GM12864 (cell line): ENCODE measurements at places on chromosomes 2 and 18.

DNA sequence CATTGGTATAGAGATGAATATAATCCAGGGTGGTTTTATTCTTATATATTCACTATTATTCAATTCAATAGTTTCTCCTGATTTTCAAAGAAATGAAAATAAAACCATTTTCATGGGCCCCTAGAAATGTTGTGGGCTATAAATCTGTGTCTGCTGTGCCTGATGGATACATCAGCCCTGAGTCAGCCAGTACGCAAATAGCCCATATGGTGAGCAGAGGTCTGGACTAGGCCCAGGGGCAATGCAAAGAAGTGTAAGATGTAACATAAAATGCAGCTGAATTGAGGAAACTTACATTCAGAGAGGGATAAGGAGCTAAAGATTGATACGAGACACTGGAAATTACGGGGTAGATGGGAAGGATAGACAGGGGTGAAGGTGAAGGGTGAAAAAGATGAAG, 122.5 kb downstream of the MAIP1 start:
- DNase-seq, result no peak

- DNase-seq, result peak; percentile 64
These were observed 15.4 kb upstream of the ACYP2 start for GRCh38 chr2:54099829-54100585.

DNA sequence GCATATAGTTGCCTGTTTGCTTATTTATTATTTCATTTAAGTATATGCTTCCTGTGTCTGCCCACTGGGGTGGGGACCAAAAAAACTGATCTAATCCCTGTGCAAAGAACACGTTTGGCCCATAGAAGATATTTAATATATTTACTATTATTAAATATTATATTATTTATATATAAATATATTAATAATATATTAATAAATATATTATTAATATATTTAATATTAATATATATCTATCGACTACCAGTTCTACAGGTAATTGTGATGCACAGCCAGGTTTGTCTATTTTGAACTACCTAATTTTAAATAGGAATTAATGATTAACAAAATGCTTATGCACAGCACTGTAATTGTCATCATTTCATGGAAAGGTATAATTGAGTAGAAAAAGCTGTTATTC, 288.9 kb upstream of the LYPD1 start:
- no peak for DNase-seq

DNA sequence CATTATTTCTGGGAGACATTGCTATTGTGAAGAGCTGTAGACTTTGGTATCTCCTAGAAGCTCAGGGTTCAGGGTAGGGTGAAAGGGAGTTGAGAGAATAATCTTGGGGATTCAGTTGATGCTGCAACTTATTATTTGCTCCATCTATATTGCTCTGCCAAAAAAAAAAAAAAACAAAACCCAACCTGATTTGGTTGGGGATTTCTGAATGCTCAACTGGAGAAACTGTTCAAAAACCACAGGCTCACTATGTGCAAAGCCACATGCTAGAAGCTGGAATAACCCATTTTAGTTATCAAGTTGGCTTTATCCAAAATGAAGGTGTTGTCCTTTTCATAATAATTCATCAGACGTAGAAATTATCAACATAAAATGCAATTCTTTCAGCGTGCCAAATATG, 309.1 kb downstream of the TGIF1 start:
- no peak for DNase-seq

DNA sequence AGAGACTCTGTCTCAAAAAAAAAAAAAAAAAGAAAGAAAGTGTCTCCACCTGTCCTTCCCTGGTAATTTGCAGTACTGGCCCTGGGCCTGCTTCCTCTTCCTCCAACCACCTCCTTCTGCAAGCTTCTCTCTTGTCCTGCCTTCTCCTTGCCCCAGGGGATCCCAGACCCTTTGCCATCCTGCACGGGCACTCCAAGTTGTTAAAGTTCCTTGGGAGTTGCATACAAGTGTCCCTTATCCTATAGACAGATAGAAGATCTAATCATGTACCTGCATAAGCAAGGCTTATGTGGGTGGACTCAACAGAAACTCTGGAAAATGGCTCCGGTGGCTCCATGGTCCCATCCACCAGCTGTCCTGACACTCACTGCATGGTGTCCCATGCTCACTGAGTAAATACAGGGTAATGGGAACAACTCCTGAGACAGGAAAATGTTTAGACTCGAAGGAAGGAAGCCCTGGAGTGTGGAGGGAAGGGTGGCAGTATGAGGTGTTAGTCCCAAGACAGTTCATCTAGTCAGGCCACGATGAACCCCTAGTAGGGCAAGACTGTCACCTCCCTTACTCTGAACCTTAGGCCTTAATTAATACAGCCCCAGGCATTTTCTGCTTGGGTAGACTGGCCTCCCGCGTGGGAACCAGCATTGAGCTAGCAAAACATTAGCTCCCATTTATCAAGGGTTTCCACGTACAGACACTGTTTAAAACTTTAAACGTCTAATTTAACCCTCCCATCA, 17.1 kb downstream of the ODC1 start:
- no peak for DNase-seq

DNA sequence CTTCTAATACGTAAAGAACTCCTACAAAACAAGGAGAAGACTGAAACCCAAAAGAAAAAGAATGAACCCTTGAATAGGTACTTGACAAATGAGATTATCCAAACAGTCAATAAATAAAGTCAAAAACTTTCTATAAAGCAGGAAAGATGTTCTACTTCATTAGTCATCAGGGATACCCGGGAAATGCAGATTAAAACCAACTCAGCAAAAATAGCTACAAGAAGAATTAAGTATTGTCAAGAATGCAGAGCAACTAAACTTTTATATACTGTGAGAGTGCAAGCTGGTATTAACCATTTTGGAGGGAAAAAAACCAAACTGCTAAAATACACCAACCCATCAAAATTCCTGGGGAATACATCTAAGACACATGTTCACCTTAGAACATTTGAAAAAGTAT, 10.4 kb downstream of the TXNL1 start:
- no peak for DNase-seq

DNA sequence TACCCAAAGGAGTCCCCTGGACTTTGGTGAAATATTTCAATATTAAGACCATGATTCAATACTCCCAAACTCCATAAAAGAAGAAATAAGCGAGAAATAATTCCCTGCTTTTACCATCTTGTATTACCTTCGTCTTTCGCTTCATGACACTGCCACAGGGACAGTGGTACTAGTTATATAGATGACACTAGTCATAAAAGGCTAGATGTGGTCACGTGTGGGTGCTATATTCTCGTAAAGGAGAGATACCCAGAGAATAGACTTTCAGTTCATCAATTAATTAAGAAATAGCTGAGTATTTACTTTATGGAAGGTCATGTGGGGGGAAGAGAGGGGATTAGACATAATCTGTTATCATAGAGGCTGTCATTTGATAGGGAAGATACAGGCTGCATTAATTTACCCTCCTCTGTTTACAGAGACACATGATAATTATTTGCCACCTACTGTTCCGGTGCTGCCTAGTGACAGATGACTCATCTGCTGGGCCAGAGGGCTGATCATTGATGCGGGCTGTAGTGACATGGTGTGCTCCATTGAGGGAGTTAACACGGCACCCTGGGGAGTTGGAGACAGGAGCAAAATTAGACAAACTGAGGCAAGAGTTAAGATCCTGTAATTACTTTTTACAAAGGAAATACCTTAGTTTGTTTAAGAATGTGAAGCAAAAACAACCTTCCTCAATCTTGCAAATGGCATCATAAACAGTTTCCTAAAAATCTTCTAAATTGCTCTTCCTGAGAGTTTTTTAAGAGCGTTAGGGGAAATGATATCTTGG, 78.2 kb upstream of the ITGB6 start:
- DNase-seq, result no peak

- DNase-seq, result no peak
These were observed 5.5 kb downstream of the ASAP2 start for GRCh38 chr2:9212010-9212635.

DNA sequence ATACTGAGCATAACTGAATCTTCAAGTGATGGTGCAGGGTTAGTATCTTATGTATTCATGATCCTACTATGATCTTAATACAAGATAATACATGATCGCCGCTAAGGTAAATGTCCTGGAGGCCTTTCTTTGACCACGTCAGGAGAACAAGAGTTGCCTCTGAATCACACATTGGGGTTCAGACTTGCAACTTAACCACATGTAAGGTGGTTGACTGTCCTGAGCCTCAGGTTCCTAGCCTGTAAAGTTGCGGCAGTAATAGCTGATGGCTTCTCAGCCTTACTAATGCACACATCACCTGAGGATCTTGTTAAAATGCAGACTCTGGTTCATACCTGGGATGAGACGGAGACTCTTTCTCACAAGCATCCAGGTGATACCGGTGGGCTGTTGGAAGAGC, 112.5 kb downstream of the MGAT5 start:
- DNase-seq, result no peak

DNA sequence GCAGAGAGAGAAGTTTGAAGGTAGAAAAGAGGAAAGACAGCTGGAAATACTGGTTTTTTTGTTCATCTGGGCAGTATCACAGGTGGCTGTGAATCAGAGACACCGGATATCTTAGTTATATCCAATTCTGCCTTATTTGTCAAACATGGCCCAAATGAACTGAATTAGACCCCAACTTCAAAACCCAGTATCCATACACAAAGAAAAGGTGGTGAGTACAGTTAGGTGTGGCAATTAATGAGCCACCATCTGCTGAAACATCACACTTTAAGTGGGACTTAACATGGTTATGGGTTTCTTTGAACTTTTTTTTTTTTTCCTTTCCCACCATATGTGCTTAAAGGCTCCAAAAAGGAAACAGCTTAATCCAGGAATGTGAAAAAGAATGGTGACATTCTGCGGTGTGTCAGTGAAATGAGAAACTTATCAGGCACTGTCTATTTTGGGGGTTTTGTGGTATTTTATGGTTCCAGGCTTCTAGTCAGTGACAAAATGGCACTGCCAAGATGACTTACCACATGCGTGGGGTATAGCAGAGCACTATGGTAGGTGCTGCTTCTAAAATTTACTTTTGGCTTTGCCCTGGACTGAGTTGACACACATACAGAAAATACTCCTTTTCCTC, 5.0 kb upstream of the TMEM178A start:
- no peak for DNase-seq

GRCh38 chr2:199303728-199304177, 154.0 kb downstream of the SATB2 start:
- DNase-seq, result no peak

DNA sequence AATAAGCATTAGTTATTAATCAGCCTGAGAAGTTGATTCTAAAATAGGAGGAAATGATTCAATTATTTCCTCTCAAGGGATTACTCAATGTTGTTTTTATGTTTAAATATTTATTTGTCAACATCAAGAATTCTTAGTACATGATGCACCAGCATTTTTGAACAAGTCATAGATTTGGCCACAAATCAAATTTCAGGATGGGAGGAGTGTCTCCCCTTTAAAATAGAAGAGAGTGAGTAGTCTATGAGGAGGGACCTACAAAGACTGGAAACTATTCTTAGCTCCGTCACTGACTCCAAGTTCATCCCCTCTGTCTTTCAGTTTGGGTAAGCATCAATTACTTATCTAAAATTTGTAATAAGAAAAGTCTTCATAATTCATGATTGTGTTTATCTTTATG, 18.6 kb upstream of the IL18R1 start:
- DNase-seq, result no peak

DNA sequence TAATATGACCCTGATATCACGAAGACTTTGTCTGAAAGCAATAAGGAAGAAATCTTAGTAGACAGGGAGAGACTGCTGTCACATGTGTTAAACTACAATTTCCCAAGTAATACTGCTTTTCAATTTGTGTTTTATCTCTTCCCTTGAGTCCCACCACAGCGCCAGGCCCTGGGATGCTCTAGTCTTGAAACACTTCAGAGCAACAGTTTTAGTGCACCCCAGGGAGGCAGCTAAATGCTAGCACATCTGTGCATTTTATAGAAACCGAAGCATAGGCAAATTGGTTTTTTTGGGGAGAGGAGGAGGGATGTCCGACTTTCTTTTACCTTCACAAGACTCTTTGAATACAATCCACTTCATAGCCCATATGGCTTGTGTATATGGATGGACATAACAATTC, 550.0 kb upstream of the SYT4 start:
- no peak for DNase-seq

- no peak for DNase-seq
These were observed 312.2 kb downstream of the EN1 start for GRCh38 chr2:118535171-118535817.

DNA sequence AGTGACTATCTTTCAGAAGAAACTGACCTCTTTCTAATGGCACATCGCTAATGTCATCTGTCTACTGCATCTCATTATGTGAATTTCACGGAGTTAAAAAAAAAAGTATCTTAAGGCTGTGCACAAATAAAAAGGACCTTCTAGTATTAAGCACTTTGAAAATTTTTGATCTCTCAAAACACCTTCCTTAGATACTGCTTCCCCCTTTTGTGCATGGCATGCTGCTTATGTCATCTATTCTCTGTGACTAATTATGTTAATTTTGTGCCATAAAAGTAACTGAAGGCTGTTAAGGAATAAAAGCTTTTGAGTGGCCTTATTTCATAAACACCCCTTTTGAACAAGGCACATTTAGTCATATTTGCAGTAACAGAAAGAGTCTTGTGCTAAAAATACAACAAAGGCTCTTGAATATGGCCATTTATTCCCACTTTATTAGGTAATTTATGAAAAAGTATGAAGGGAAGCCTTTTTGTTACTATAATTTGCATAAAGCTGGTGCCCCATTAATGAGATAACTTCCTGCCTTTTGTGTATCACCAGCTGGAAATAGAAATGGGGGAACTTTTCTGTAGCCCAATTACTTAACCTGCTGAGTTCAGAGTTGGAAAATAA, 1412.0 kb upstream of the ZEB2 start:
- DNase-seq, result no peak

- DNase-seq, result no peak
These were observed 145.9 kb downstream of the CALCRL start for GRCh38 chr2:187302116-187302515.

GRCh38 chr2:124625561-124625960, 600.5 kb downstream of the CNTNAP5 start:
- DNase-seq, result no peak

- DNase-seq, result no peak
These were observed 1.2 kb downstream of the IDH1 start for GRCh38 chr2:208253600-208254117.

GRCh38 chr2:111178730-111179405, 58.2 kb downstream of the BCL2L11 start:
- no peak for DNase-seq

GRCh38 chr18:2508678-2509077, 62.6 kb downstream of the METTL4 start:
- no peak for DNase-seq

GRCh38 chr18:35334821-35335220, 9.4 kb downstream of the ZNF24 start:
- no peak for DNase-seq

GRCh38 chr2:33426666-33427231, 49.7 kb upstream of the RASGRP3 start:
- no peak for DNase-seq

DNA sequence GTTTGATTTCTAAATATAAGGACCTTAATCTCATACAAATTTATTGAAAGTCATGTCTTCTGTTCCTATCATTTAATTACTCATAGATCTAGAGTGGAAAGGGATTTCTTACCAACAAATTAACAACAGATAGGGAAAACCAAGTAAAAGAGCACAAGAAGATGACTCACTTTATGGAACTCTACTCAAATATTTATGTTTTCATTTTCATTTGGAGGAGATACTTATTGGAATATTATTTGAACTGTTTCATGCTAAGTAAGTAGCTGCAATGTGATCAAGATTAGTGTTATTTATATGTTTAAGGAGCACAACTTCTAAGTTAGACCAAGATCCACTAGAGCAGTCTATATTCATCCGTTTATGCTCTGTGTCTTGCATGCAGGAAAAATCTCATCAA, 1.3 kb downstream of the NT5C1B start:
- no peak for DNase-seq
